Large intestine (tissue), 12 donors: ENCODE measurements at places on chromosomes 5 and 9. TPM values are rescaled to one million over a fixed set of nuclear protein-coding genes. Genes with fewer than 3 reads are reported as not detected.

DNA sequence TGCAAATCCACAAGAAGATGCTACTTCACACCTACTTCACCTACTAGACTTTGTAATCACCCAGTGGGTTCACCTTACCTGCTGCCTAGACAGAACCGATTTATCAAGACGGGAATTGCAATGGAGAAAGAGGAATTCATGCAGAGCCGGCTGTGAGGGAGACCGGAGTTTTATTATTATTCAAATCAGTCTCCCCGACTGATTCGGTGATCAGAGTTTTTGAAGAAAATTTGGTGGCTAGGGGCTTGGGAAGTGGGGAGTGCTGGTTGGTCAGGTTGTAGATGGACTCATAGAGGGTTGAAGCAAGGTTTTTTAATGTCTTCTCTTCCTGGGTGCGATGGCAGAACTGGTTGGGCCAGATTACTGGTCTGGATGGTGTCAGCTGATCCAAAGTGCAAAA is 23.4 kb downstream of the SFXN1 start:
- H3K27ac ChIP-seq, result no peak overlapping the region
- DNase-seq, result no peak
- no peaks in the 10 kb centered on the region for H3K4me1 ChIP-seq
- H3K27me3 ChIP-seq, result no peaks in the 10 kb centered on the region

- peaks cover 95% of the 10 kb centered on the region for H3K27me3 ChIP-seq
- no peak overlapping the region for H3K4me3 ChIP-seq
- peaks cover 5% of the 10 kb centered on the region for H3K36me3 ChIP-seq
- H3K27ac ChIP-seq, result no peak overlapping the region
These were observed 9.9 kb downstream of the NR2F1 start for GRCh38 chr5:93592883-93593282.

DNA sequence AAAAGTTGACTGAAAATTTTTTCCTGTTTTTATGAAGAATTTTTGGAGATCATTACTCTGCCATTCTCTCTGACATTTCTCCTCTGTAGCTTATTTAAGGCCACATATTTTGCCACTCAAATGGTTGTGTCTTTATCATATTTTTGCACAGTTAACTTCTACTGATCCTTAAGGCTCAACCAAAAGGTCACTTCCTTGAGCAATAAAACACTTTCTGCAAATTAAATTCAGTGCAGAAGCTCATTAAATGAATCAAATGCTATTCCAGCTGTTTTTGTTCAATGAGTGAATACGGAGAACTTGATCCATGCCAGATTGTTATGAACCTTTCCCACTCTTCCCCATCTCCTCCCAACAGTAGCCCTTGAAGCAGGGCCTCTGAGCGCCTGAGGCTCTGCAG is 93.8 kb upstream of the EPB41L4A start:
- H3K36me3 ChIP-seq, result no peaks in the 10 kb centered on the region
- H3K27me3 ChIP-seq, result no peaks in the 10 kb centered on the region
- no peak for DNase-seq
- no peak overlapping the region for H3K27ac ChIP-seq
- H3K4me1 ChIP-seq, result no peaks in the 10 kb centered on the region

GRCh38 chr5:62385131-62385530 is 18.6 kb downstream of the DIMT1 start:
- no peaks in the 10 kb centered on the region for H3K4me1 ChIP-seq
- peaks cover 48% of the 10 kb centered on the region for H3K36me3 ChIP-seq
- DNase-seq, result no peak

GRCh38 chr5:149403923-149404745 is 25.0 kb upstream of the IL17B start:
- no peaks in the 10 kb centered on the region for H3K36me3 ChIP-seq
- peaks cover 14% of the 10 kb centered on the region for H3K4me1 ChIP-seq
- DNase-seq, result no peak
- H3K4me3 ChIP-seq, result no peak overlapping the region
- H3K27me3 ChIP-seq, result no peaks in the 10 kb centered on the region

DNA sequence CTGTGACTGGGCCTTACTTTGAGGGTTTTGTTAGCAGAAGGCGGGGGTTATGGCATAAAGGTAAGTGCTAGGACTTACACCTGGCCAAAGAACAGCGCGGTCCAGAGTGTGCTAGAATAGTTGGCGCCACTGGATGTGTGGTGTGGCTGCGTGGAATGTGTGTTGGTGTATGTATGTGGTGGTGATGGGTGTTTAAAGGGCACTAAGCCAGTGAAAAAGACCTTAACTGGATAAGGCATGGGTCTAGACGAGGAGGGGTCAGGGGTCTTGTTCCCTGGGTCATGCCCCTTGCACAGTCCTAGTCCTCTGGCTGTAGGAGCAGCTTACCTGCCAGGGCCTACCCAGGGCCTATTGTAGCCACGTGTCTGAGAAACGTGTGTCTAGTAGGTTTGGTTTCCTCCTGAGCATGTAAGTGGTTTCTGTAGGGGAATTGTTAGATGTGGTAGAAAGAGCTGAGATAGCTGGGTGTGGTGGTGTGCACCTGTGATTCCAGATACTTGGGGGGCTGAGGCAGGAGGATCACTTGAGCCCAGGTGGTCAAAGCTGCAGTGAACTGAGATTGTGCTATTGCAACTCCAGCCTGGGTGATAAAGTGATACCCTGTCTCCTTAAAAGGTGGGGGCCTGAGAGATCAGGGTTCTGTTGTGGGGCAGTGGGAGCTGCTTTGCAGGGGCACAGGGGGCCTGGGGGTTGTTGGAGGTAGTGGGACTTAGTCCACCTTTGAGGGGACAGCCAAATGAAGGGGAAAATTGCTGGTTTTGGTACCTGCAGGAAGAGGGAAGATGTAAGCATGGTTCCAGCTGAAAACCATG is 55.2 kb downstream of the HSPA4 start:
- no peak overlapping the region for H3K4me3 ChIP-seq
- no peak for DNase-seq
- peaks cover 36% of the 10 kb centered on the region for H3K36me3 ChIP-seq
- H3K27ac ChIP-seq, result no peak overlapping the region
- H3K27me3 ChIP-seq, result no peaks in the 10 kb centered on the region

Gene KYAT1
- 6.5 TPM for polyA plus RNA-seq
